ENCODE measurements at places on chromosomes 12 and 14.

GRCh38 chr14:53149668-53150316, 3.3 kb downstream of the DDHD1 start:
- DNase-seq, result no peak

- no peak for DNase-seq
These were observed 224.4 kb upstream of the PDZRN4 start for GRCh38 chr12:40963751-40964150.

GRCh38 chr14:86782092-86782580, 1210.8 kb downstream of the GALC start:
- DNase-seq, result no peak

- no peak for DNase-seq
These were observed 6.2 kb upstream of the DCAF11 start for GRCh38 chr14:24108336-24108874.

- no peak for DNase-seq
These were observed 8.6 kb downstream of the PGF start for GRCh38 chr14:74946659-74947281.

GRCh38 chr12:44372259-44372658, 503.9 kb downstream of the NELL2 start:
- no peak for DNase-seq

- DNase-seq, result no peak
These were observed 213.7 kb downstream of the ESR2 start for GRCh38 chr14:64080452-64080851.

DNA sequence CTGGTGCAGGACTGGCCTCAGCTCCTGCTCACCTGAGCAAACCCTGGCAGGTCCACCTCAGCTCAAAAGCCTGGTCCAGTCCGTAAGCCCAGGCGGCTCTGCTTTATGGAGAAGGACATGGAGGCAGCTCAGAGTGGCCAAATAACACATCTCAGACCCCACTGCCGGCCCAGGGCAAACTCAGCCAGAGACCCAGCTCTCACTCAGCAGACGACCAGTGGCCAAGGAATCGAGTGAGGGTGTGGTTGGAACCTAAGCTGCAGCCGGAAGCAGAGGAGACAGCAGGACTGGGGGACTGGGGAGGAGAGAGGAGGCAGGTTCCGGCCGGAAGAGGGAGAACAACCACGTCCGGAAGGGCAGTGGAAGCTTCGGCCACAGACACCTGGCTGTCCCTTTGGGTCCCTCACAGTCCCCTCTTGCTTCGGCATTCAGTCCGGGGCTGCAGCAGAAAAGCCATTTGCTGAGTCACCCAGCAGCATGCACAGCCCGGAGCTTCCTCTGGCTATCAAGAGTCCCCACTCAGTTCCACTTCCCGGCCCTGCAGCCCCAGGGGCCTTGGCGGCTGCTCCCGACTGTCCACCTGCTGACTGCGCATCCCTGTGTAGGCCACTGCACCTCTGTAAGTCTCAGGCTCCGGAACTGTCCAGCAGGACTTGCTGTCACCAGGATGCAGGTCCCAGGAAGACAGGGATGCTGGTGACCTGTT, 104.0 kb downstream of the CALM1 start:
- no peak for DNase-seq

DNA sequence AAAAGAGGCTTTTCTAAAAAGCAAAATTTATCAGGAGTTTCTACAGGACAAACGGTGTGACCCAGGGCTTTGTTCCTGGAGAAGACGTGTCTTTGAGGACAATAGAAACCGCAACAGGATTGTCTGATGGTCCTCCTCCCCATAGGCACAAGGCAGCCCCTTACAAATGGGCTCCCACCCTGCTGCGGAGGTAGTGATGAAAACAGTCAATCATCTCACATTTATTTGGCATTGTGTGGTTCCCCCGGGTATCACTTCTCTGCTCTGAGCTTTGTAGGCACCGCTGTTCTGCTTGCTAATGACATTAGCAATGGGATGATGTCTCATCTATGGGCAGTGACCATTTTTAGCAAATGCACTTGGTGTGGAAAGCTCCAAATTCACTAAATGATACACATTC, 155.5 kb upstream of the TMPO start:
- no peak for DNase-seq

- no peak for DNase-seq
These were observed 459.0 kb downstream of the DPF3 start for GRCh38 chr14:72434856-72435255.

GRCh38 chr14:103483600-103483999, 39.0 kb downstream of the CKB start:
- no peak for DNase-seq

DNA sequence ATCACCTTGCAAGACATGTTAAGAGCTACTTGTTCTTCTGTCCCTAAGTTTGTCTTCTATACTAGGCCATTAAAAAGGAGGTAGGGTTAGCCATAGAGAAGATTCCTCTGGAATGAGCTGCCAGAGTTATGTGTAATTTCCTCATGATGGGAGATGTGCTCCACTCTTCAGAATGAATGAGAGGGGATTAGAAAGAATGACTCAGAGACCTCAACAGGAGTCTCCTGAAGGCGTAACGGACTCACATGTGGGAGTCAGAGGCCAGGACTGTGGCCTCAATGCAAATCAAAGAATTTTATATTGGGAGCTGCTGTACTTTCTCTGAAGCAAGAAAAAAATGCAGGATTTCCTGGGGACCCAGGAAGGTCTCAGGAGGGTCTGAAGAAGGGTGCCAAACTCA, 87.8 kb upstream of the ATXN7L3B start:
- no peak for DNase-seq

GRCh38 chr12:89252284-89252683, 100.0 kb downstream of the DUSP6 start:
- DNase-seq, result no peak

- peak; percentile 36 for DNase-seq
These were observed 16.2 kb downstream of the KRT80 start for GRCh38 chr12:52175371-52176350.

GRCh38 chr12:82595941-82596340, 90.8 kb upstream of the TMTC2 start:
- DNase-seq, result no peak

GRCh38 chr14:96693252-96693820, 103.8 kb upstream of the VRK1 start:
- no peak for DNase-seq

DNA sequence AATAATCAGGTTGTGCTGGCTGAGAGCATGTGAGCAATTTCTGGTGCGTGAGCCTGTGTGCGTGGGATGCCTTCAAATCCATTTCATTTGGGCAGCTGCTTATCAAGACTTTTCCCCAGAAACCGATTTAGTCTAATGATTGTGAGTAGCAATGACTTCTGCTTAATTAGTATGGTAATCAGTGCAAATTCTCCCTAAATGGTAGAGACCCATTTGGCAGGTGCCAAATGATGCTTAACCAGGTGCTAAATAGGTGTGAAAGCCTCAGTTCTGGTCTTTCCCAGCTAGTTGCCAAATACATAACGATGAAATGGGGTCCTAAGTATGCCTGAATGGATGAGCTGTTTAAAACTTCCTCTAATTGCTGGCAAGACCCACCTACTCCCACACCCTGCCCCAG, 248.4 kb upstream of the CCDC196 start:
- DNase-seq, result no peak

- DNase-seq, result peak; percentile 38
These were observed 24.8 kb downstream of the CLECL1 start for GRCh38 chr12:9707864-9708808.

DNA sequence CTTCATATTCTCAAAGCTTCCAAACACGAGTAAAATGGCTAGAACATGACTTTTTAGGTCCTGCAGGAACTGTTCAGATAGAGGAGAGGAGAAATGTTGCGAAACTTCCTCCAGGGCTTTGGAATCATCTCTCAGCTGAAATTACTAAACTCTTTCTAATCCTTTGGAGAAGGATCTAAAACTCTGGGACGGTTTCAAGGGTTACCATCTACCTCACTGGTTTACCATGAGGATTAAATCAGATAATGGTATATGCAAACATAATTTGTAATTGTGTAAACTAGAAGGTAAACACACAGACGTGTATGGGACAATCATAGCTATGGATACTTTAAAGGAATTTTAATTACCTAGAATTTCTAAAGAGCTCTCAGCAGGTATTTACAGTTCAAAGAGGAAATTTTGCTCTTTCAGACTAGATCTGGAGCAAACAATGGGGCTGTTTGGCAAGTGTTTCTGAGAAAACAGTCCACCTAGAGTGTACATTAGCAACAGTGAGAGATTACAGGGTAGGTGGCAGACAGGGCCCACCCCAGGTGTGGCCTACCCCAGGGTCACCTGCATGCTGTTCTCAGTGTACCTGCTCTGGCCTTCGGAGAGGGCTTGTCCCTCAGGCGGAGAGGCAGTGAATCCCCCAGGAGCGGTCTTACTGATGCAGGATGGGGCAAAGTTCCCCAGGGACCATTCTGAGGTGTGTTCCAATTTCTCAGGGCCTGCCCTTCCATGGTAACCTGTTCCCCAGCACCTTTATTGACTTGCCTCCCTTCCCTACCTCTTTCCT, 124.7 kb upstream of the MAX start:
- DNase-seq, result no peak

GRCh38 chr12:49967042-49967776, 5.5 kb downstream of the AQP5 start:
- DNase-seq, result peak; percentile 91

DNA sequence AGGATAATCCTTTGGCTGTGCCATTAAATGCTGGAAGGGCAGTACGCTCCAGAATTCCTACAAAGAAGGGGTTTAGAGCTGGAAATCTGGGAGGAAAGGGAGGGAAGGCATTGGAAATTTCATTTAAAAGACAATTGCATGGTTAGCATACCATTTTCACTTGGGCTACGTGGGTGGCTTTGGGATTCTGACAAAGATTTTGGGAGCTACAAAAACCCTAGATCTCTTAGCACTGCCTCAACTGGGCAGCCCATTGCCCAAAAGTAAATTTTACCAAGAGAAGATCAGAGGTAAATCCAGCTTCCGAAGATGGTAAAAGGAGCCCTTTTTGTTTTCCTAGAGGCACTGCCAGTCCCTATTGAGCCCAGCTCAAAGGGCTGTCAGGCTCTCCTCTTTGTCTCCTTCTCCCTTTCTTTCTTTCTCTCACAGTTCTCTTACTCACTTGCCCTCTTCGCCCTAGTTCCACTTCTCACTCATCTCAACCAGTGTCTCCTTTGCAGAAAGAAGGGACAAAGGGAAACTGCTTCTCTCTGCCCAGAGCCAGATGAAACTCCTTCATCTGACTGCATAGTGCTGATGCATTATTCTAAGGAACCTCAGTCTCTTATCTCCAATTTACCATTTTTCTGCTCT, 125.4 kb upstream of the PLEKHA5 start:
- no peak for DNase-seq

GRCh38 chr12:66683073-66683472, 4.2 kb upstream of the GRIP1 start:
- DNase-seq, result no peak

GRCh38 chr14:96904201-96904600, 107.0 kb downstream of the VRK1 start:
- no peak for DNase-seq

DNA sequence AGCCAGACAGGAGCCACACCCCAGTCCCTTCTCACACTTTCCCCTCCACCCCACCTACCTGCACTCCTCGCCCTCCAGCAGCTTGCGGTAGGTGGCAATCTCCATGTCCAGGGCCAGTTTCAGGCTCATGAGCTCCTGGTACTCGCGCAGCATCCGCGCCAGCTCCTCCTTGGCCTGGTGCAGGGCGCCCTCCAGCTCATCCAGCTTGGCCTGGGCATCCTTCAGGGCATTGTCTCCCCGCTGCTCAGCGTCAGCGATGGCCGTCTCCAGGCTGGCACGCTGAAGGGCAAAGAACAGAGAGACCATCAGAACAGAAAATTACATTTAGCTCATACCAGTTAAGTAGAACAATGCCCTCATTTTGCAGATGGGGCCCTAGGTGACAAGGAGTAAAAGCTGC, 5.5 kb downstream of the KRT74 start:
- DNase-seq, result no peak

DNA sequence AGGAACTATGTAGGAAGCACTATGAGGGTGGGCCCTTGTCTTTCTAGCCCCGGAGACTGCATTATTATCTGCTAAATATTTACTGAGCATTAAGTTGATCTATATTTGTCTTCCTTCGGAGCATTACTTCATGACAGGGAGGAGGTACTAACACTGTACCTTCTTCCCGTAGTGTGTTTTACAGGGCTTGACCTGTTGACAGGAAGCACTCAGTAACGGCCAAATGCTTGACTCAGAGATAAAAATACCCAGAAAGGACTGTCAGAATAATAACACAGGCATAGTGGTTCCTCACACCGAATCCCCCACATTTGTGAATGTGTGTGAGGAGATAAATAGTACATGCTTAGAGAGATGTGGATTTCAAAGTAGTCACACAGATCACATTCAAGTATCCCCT, 466.6 kb downstream of the EGLN3 start:
- DNase-seq, result no peak

DNA sequence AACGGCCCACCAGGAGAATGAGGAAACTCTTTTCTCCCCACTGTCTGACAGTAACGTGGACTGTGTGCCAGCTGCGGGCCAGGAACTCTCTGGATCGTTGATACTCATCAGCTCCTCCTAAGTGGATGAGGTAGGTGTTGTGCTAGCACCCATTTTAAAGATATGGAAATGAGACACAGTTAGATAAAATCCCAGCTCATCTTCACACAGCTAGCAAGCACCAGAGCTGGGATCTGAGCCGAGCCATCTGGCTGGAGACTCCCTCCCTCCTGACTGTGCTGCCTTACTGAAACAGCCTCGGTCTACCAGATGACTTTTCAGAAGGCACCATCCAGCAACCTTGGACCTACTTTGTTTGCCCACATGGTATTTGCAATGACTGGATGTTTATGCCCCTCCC, 49.2 kb downstream of the TMEM132D start:
- DNase-seq, result no peak

GRCh38 chr12:1445807-1446206, 148.6 kb downstream of the FBXL14 start:
- DNase-seq, result no peak

DNA sequence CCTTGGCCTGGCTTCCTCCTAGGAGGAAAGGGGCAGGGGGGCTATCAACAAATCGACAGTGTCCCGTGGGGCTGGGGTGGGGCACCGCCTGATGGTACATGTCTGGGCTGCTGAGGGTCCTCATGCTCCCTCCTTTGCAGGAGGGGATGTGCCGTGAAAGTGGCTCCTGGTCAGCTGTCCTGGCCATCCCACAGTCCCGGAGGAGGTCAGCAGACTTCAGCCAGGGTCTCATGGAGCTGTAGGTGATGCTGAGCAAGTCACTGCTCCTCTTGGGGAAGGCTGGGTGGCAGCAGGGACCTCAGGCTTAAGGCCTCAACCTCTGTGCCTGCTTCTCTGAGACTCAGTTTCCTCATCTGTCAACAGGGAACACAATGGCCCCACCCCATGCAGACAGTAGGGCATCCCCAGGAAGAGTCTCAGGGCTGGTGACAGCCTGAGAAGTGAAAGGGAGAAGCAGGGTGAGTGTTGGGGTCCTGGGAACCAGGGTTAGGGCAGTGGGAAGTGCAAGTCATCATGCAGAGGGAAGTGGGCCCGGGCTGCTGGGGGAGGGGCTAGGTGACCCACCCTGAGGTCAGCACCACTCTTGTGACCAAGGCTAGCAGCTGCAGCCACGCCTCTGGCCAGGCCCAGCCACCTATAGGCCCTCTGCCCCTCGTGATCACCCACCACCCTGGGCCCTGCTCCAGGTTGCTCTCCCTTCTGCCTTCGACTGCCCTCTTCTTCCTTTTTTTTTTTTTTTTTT, 4.4 kb upstream of the TNFAIP2 start:
- DNase-seq, result no peak

GRCh38 chr12:25775968-25776367, 182.5 kb upstream of the RASSF8 start:
- peak; percentile 10 for DNase-seq
